ENCODE measurements at places on chromosomes 4 and X.

DNA sequence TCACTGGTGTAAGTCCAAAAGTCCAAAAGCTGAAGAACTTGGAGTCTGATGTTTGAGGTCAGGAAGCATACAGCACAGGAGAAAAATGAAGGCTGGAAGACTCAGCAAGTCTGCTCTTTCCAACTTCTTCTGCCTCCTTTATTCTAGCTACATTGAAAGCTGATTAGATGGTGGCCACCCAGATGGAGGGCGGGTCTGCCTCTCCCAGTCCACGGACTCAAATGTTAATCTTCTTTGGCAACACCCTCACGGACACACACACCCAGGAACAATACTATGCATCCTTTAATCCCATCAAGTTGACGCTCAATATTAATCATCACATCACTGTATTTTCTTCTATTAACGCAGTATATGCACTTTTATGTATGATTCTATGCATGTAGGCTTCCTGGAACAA, 931.6 kb upstream of the GRIA3 start:
- no peak for DNase-seq

DNA sequence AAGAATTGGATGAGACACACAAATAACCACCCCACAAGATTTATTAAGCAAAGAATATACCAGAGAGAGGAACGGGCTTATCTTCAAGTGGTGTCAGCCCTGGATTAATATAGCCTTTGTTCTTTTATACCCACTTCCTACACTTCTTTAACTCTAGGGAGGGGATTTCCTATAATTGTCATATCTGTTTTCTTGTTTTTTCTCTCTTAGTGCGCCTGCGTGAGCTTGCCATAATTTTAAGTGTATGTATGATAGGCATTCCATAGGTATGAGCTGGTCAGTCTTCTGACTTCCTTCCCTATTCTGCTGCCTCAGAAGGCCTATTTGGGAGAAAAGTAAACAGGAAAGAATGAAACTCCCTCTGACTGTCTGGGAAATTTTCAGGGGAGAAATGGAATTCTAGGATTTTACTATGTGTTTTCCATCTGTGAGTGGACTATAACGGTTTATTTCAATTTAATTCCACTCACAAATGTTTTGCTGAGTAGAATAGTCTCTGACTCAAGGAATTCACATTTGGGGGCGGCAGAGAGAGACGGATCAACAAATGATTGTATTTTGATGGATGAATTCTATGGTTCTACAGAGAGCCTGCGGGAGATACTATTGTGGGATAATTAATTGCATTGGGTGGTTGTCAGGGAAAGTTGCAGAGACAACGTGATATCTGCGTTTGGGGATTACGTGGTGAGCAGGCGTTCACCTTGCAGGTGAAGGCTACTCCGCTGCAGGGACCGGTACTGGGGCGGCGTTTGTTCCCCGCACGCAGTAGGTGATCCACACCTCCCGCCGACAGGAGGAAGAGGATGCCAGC, 626 bp upstream of the CEP135 start:
- DNase-seq: peak; percentile 39

DNA sequence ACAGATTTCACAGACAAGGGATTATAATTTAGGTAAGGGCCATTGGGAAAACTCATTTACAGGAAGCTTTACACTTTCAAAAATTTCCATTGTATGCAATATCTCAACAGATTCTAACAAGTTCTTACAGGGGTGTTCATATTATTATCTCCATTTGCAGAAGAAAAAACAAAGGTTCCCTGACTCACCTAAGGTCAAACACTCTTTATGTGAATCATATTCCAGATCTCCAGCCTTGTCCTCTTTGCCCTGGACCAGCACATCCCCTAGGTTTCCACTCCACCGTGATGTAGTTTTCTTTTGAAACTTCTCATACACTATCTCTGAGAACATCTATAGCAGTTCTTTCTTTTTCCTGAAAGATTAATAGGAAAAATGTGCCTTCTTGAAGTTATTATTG, 96.4 kb upstream of the HS3ST1 start:
- DNase-seq: no peak

- DNase-seq: peak; percentile 71
These were observed 149.8 kb downstream of the STIM2 start for GRCh38 chr4:27010334-27010940.

DNA sequence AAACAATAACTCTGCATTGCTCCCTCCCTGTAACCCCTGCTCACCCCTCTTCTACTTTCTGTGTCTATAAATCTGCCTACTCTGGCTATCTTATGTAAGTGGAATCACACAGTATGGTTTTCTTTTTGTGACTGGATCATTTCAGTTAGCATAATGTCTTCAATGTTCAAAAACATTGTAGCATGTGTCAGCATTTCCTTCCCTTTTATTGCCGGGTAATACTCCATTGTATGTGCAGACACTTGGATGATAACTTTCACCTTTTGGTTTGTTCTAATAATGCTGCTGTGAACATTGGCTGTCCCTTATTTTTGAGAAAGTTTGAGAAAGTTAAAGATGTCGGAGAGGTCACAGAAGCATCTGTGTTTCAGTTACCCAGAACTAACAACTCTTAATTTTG, 60.6 kb upstream of the TLR2 start:
- no peak for DNase-seq

GRCh38 chrX:10195425-10195824, 38.6 kb downstream of the CLCN4 start:
- DNase-seq: no peak

DNA sequence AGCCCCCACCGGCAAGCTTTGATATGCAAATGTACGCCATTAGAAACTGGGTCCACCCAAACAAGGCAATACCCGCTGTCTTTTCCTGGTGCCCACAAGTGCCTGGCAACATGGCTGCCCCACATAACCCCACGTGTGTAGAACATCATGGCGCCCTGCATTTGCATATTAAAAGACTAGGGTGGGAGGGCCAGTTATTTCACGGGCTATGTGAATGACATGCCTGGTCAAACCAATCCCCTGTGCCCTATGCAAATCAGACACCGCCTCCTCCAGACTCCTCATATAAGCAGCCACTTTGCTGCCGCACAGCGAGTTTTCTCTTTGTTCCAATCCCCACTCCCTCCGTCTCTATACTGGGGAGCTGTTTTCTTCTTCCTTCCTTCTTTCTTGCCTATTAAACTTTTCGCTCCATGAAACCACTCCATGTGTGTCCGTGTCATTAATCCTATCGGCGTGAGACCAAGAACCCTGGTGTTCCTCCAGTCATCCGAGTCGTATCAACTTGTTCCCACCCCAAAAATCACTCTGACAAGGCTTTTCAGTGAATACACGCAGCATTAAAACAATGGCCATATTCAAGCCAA, 112.6 kb upstream of the SORBS2 start:
- no peak for DNase-seq

- DNase-seq: no peak
These were observed 187.7 kb downstream of the DCTD start for GRCh38 chr4:182729516-182729915.

- DNase-seq: no peak
These were observed 125.9 kb downstream of the FRYL start for GRCh38 chr4:48654015-48654664.

- DNase-seq: peak; percentile 66
These were observed at the start of gene NAP1L5 for GRCh38 chr4:88697588-88698329. NAP1L5 (minus strand) TSS chr4:88697829; CDS start chr4:88697754, 75 bp downstream.

DNA sequence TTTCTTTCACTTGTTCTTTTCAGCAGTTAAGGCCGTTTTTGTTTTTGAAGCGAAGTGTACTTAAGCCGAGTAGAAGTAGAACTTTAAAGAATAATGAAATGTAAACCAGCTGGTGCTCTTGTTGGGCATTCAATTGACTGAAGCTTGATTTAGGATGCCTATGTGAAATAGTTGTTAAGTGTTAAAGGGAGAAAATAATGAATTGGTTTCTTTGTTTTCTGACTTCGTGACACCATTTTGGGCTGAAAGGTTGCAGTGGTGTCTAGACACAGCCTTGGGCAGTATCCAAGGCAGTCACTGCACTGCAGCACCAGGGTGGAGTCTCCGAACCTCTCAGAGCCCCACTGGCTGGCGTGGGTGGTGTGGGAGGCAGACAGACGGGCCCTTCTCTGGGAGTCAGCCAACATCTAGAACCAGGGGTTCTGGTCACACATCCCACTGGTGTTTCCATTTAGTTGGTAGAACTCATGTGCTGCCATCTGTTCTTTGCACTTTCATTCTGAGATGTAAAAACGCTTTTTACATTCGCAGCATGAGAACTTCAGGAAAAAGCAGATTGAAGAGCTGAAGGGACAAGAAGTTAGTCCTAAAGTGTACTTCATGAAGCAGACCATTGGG, 3.5 kb downstream of the UCHL1 start:
- DNase-seq: no peak

DNA sequence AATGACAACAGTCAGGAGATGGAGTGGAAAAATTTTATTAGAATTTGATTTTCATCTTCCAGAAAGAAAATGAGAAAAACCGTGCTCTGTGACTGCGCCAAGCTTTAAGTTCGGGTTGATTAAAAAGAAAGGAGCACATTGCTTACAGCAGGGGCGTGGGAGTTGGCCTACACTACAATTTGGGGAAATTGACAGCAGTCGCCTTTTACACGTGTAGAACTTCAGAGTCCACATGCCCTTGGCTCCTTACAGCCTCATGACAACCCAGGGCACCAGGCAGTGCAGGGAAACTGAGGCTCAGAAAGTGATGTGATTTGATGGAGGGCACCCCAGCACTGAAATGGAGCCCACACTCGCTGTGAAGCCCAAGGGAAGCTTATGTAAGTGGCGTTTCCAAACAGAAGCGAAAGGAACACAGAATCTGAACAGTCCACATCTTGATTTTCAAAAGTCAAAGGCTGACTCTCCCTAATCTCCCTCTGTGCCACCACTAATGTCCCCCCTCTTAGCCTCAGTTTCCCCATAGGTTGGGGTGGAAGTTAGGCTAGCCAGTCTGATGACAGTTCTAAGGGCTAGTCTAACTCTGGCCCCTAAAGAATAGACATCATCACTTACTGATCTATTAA, 5.5 kb downstream of the PPP2R2C start:
- DNase-seq: no peak

DNA sequence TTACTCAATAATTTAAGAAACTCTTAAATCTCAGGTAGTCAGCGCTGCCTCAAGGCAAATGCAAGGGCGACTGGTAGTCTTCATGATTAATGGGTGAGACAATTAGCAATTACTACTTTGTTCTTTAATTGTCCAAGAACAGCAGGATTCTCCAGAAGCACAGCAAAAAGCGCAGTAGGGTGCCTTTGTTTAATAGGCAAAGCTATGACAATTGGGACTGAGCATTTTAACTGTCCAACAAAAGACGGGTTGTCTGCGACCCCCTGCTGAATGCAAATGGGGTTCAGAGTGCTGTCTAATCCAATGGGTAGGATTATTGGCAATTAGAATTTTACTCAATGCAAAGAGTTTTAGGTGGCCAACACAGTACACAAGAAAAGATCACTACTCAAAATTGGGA, 286.1 kb downstream of the CHIC1 start:
- no peak for DNase-seq

- DNase-seq: no peak
These were observed 149.2 kb upstream of the ANKRD50 start for GRCh38 chr4:124861761-124862160.

- no peak for DNase-seq
These were observed 60.1 kb upstream of the ACSL4 start for GRCh38 chrX:109793191-109793590.

DNA sequence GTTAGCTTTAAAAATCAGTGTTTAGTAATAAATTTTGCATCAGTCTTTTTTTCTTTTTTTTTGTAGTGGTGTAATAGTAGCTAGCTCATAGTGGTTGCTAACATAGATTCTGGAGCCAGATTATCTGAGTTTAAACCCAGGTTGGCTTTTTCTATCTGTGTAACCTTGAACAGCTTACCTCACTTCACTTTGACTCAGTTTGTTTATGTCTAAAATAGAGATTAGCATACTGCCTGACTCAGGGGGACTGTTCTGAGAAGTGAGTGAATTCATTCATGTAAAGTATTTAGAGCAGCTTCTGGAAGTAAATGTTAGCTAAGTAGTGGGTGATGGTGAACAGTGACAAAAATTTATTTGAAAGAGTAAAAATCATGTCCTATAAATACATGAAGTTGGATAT, 32.9 kb downstream of the CPEB2 start:
- DNase-seq: no peak

DNA sequence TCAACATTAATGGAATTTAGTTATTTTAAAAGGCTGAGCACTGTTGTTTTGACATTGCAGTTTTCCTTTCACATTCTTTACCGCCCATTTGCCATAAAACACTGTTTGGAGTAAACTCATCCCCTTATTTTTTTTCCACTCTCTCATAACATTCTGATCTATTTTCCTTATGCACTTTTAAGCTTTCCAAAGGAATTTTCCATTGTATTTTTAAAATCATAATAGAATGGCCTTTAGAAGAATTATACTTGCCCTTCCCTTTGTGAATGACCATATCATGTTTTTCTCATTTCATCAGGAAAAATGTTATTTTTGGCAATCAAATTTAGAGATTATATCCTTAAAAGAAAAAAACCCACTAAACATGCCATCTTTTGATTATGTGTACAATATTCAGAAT, 1074.2 kb downstream of the STIM2 start:
- DNase-seq: no peak

DNA sequence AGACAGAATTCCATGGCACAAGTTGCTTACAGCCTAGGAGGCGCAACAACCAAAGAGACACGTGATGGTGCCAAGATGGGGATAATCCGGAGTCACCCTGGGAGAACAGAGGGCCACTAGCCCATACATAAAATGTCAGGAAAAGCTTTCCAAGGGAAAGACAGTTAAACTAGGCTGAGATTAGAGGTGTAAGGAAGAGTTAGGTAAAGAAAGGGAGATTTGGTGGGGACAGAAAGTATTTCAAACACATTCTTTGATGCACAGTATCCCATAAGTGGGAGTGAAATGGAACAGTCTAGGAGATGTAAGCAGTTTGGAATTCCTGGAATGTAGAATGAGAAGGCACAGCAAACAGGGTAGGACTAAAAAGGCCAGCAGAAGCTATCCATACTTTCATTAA, 860.9 kb upstream of the LCORL start:
- DNase-seq: no peak

- no peak for DNase-seq
These were observed 263.2 kb upstream of the ITM2A start for GRCh38 chrX:79630033-79631009.

DNA sequence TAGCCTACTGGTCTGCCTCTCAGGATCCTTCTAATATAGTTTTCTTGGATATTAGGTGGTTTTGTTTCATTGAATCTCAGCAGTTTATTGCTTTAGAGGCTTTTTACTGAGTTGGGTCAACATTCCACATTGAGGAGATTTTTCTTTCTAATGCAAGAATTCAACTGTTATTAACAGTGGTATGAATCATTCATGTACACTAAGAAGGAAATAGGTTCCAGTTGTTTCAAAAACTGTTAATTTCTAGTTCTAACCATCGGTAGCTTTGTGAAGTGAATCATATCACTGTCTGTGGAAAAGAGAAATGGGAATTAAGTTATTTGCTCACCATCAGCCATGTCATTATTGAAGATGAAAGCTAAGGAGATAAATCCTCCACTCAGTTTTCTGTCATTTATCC, 331.5 kb downstream of the RPA4 start:
- DNase-seq: no peak

- DNase-seq: no peak
These were observed 4.4 kb upstream of the PRDX4 start for GRCh38 chrX:23662853-23663252.

Data from stimulated activated CD4-positive, alpha-beta T cell treated with anti-CD3 and anti-CD28 coated beads, Interleukin-2, amount 100 ng/mL, for 24 hours (primary cell).